ENCODE measurements at places on chromosomes 4 and X.

DNA sequence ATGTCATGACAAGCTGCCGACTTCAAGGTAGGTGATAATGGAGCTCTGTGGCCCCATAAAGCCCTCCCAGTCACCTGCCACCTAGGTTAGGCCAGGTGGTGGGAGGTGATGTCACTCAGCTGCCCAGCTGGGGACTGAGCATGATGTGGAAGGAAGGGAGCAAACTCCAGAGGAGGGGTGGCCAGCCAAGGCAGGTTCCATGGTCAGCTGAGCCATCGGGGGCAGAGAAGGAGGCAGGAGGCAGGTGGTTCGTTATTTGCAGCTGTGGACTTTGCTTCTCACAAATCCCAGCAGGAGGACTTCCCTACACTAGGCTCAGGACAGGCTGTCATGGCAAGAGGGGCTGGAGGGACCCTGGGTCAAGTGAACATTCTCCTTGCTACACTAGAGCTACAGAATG lies 2.1 kb downstream of the CCDC120 start:
- DNase-seq, result no peak

GRCh38 chr4:35238793-35239192 lies 1005.5 kb downstream of the ARAP2 start:
- no peak for DNase-seq

GRCh38 chrX:119495734-119496726 lies 27.8 kb downstream of the SLC25A5 start:
- DNase-seq, result no peak

DNA sequence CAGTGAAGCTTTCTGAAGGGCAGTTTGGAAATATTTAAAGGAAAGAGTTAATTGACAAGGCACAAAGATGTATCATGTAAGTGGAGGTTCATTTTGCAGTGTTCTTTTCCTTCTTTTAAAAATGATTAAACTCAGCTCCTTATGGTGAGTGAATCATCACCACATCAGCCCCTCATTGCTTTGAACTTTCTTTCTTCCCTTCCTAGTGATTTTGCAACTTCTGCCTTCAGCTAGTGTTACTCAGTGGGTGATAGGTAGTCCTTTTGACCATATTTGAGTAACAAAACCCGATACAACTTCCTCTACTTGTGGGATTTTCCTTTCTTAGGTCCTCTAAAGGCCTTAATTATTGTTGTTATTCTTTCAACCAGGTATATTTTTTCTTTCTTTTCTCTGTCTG lies 8.2 kb downstream of the ZCCHC4 start:
- DNase-seq, result no peak

DNA sequence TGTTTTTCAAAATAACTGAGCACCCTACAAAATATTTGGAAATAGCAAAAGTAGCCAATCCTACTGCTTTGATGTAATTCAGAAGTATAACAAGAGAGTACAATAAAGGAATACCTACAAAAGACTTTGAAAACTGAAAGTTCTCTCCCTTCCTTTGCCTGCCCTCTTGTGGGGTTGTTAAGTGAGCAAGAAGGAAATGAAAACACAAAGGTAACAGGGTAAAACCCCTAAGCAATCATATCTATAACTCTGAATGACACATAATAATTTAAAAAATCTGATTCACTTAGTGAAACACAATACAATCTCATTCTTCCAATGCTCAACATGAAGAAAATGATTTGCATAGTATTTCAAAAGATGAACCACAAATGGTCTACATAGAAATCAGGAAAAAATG lies 98.2 kb downstream of the FRYL start:
- DNase-seq, result no peak

GRCh38 chr4:143634763-143635162 lies 65.7 kb downstream of the FREM3 start:
- DNase-seq, result no peak

DNA sequence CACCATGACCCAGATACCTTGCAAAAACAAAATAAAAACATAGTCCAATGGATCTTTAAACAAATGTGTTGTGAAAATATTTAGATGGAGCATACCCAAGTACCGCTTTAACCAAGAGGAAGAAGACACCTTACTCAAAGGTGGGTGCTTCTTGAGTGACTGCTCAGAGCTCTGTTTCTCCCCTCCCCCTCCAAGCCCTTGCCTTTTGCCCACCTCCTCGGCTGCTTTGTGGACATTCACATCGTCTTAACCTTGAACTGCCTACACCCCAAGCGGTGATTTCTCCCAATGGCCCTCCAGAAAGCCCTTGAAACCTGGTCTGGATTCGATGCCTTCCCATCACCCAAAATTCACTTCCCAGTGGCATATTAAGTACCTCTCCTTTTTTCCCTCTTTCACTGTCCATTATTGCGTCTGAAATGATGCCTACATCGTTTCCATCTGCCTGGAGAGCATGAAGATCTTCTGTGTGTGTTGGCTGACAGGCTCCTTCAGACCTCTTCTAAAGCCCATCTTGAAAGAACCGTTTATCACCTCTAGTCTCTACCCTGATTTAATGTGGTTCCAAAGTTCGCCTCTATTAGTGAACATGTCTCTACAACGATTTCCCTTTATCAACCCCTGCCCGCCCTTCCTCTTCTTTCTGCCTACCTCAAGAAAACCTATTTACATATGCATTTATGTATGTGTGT lies 968 bp downstream of the GPRIN3 start:
- DNase-seq, result no peak

DNA sequence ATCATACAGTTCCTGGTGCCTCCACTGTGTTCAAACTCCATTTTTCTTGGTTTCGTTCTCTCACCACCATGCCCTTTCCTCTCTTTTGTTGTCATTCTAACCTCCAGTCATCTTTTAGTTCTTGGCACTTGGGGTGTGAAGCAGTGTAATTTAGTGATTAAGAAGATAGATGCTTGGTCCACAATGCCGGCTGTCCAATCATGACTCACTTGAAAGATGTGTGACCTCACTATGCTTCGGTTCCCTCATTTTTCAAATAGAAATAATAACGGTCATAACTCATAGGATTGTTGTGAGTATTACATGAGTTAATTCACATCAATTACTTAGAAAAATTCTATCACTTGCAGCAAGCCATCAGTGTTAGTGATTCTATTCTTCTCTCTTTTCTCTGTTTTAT lies 327.8 kb downstream of the ADGRL3 start:
- no peak for DNase-seq

DNA sequence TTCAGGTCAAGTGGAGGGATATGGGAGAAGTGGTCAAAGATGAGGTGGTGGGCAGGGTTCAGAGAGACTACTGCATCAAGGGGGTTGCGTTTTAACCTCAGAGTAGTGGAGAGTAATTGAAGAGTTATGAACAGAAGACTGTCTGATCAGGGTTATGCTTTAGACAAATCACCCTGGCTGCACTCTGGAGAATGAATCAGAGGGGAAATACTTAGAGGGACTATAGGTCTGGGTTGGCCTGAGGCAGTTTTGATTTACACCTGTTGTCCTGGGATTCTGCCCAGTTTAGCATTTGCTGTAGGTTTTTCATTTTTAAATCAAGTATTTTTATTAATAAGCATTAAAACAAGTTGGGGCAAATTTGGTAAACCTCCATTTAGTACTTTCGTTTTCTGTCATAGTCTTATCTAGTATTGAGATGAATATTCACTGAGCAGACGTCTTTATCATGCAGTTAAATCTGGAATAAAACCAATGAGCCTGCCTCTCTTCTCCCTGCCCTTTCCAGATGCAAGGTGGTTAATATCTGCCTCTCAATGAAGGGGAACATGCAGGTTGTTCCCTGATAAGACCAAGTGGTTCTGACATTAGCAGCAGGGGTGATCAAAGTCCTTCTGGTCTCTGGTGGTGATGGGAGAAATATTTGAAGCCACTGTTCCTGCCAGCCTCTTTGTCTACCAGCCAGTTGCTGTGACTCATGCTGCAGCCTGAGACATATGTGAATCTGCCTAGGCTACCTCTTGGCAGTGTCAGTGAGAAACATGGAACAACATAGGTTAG lies 116.0 kb upstream of the RPS6KA3 start:
- no peak for DNase-seq

All from activated CD4-positive, CD25-positive, alpha-beta regulatory T cell (primary cell).